BJ (cell line): ENCODE measurements at places on chromosomes 2 and 18. TPM values are rescaled to one million over a fixed set of nuclear protein-coding genes. Genes with fewer than 3 reads are reported as not detected.

DNA sequence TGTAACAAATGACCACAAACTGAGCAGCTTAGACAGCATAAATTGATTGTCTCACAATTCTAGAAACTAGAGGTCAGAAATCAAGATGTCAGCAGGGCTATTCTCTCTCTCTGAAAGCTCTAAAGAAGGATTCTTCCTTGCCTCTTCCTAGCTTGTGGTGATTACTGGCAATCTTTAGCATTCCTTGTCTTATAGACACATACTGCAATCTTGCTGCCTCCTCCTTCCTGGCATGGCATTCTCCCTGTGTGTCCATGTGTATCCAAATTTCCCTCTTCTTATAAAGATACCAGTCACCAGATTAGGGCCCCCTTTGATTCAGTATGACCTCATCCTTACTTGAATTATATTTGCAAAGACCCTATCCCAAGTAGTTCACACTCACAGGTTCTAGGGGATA, 2.3 kb downstream of the ASB3 start:
- no peak for DNase-seq

DNA sequence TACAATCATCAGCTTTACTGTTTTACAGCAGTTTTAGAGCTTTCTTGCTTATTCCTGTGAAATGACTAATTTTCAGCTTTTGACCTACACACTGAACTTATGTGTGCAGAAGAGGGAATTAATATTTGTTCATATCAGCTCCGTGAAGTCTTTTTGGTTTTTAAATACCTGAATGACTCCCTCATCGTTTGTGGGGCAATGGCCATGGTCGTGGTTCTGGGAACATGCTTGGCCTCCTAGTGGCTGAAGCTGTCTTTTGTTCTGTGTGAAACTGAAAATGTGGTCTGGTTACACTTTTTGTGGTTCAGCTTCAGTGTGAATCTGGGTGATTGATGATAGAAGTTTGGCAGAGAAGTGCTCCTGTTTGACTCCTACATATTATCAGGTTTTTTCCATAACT, 408.1 kb downstream of the THSD7B start:
- no peak for DNase-seq

- no peak for DNase-seq
Measured at GRCh38 chr2:62675062-62675461, 30.5 kb upstream of the EHBP1 start.

GRCh38 chr2:130346741-130347066, 4.0 kb downstream of the IMP4 start:
- DNase-seq, result no peak

- no peak for DNase-seq
Measured at GRCh38 chr2:148955798-148956197, 80.8 kb downstream of the KIF5C start.

- DNase-seq, result no peak
Measured at GRCh38 chr2:240603081-240603835, 16.7 kb downstream of the CAPN10 start.

- DNase-seq, result no peak
Measured at GRCh38 chr2:121955426-121955825, 200.0 kb downstream of the TSN start.

DNA sequence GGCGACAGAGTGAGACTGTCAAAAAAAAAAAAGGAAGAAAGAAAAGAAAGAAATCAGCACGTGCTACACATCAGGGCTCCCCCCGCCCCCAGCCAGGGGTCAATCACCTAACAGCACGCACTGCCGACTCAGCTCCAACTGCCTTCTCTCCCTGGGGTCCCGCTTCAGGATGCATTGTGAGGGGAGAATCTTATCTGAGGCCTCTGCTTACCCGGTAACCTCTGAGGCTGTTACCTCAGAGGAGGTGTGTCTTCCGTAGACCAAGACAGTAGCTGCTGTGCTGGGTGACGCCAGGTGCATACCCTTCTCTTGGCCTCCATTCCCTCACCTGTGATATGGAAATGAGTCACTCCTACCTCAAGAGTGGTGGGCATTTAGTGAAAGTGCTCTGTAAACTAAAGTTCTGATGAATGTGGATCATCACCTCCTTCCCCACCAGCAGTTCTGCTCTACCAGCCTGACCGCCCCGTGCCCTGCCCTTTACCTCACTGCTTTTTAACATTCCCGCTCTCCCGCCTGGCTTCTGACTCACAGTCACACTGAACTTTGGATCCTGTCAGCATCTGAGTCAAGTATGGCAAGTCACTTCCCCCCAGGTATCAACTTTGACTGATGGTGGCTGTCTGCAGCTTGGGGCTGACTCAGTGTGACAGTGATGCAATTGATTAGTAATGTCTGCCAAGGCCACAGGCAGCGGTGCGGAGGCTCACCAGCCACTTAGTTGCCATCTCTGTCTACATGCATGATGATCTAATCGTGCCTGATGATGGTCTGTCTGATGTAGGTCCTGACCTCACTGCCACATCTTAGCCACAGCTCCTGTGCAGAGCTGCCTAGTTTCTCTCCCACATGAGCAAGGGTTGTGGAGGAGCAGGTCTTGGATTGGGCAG, 20.1 kb downstream of the ARID5A start:
- no peak for DNase-seq

DNA sequence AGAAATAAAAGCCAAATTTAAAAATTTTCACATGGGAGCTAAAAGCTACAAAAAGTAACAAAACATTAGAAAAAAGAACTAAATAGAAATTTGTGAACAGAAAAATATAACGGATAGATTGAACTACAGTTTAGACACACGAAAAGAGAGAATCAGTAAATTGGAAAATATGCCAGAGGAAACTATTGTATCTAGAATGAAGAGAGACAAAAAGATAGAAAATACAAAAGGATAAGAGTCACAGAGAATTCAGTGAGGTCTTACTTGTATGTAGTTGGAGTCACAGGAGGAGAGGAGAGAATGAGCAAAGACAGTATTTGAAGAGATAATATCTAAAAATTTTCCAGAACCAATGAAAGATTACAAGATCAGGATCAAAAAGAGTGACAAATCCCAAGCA, 11.3 kb upstream of the MCFD2 start:
- DNase-seq, result no peak

DNA sequence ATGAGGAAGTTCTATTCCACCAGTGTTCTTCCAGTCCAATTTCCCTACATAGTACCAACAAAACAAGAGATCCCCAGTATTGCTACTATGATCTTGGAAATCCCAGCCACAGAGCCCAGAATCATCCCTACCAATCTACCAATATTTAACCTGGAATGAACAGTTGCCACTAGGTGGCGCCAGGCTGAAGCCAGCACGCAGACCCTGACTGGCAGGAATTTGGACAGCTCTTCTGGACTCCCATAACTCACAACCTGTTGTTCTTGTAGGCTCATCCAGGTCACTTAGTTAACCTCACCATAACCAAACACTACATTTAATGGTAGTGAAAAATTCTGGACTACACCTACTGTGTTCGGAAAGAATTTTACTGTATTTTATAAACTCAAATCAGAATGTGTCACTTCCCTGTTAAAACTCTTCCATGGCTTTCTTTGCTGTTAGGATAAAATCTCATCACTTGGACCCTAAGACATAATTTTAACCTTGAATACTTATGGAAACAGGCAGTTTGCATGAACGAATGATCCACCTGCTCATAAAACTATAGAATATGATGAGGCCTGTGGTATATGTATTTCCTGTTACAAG, 59.8 kb upstream of the SLC38A11 start:
- no peak for DNase-seq

DNA sequence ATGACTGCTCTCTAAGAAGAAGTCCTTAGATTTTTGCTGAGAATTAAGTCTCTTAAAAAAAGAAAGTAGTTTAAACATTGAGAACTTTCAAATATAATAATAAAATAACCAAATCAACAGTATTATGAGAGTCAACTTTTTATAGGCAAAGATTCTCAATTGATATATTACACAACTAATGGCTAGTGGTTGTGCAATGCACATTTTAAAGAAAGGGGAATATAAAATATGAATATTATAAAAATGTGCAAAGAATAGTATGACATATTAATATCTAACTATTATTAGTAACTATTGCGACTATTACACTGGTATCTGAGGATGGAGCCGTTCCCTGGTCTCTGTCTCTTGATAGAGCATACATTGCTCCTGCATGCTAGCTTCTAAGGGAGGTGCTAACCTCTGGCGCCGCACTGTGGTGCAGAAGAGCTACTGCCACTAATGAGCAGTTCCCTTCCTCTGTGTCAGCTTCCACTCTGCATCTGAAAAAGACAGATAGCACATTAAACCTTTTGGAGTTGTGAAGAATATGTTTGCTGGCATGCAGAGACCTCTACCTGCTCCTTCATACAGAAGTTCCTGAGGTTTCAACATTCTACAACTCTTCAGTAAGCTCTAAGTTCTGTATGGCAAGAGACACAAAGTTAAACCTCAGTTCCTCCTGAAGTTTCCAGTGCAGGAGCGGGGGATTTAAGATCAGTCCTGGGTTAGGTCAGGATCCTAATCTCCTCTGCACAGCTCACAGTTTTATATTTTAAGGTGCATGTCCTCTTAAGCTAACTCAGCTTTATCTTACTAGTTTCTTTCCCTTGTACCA, 3.5 kb upstream of the SLC9A2 start:
- DNase-seq, result no peak

DNA sequence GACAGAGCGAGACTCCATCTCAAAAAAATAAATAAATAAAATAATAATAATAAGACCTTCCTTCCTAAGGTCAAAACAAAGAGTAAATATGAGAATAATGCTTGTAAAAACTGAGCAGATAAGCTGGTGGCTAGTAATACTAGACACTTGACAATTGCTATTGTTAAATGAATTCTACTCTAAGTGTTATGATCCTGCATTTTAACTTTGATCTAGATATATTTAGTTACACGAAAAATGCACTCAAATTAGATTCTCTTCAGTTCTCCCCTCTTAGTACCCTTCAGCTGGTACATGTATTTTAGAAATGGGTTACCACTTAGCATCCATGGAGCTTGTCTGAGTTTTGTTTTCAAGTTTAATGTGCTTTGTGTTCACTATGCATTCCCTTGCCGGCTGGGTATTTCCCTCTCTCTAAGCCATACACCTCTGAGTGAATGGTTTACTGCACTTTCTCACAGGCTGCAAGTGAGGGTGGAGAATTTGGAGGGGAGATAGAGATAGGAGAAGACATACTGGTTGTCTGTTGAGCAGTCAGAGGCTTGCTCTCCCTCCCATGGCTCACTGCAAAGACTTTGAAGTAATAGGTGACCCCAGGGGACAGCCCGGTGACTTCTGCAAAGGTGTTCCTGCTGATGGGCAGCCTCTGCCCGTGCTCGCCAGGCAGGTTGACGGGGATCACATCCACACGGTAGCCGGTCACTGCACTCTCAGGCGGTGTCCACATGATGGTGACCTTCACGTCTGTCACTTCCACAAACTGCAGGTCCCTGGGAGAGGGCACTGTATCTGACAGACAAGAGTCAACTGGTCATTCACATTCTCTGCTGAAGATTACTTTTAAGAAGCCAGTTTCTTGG, 29.9 kb downstream of the FN1 start:
- DNase-seq, result no peak

DNA sequence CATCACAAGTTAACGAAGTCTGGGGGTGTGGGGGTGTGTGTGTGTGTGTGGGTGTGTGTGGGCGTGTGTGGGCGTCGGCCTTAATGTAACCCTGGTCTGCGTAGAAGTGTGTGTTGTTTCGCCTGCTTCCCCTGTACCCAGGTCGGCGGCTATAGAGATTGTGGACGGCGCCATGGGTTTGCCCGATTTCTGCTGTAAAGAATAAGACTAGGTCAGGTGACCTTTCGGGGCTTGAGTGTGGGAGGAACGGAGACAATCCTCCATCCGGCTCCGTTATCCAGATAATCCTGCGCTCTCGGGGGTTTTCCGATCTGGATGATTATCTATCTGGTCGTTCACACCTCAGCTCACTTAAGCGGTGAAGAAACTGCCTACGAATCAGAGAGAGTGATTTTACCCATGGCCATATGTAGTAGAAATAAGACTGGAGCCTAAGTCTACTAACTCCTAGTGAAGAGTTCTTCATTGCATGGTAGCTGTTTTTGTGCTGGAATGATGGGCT, 543 bp downstream of the HADHB start:
- DNase-seq, result no peak

- DNase-seq, result no peak
Measured at GRCh38 chr2:27162151-27163121, 13.6 kb downstream of the TCF23 start.

GRCh38 chr2:179985163-179985820, 21.8 kb downstream of the CWC22 start:
- no peak for DNase-seq

DNA sequence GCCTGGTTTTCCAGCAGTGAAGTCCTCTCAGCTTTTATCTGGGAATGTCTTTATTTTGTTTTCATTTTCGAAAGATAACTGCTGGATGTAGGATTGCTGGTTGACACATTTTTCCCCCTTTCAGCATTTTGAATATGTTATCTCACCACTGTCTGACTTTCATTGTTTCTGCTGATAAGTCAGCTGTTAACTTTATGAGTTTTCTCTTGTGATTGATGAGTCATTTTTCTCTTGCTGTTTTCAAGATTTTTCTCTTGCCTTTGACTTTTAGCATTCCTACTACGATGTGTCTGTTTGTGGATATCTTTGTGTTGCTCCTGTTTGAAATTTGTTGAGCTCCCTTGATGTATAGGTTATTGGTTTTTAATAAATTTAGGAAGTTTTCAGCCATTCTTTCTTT, 85.5 kb downstream of the AGPS start:
- no peak for DNase-seq

- DNase-seq, result no peak
Measured at GRCh38 chr18:13606604-13607254, 119.6 kb downstream of the FAM210A start.

DNA sequence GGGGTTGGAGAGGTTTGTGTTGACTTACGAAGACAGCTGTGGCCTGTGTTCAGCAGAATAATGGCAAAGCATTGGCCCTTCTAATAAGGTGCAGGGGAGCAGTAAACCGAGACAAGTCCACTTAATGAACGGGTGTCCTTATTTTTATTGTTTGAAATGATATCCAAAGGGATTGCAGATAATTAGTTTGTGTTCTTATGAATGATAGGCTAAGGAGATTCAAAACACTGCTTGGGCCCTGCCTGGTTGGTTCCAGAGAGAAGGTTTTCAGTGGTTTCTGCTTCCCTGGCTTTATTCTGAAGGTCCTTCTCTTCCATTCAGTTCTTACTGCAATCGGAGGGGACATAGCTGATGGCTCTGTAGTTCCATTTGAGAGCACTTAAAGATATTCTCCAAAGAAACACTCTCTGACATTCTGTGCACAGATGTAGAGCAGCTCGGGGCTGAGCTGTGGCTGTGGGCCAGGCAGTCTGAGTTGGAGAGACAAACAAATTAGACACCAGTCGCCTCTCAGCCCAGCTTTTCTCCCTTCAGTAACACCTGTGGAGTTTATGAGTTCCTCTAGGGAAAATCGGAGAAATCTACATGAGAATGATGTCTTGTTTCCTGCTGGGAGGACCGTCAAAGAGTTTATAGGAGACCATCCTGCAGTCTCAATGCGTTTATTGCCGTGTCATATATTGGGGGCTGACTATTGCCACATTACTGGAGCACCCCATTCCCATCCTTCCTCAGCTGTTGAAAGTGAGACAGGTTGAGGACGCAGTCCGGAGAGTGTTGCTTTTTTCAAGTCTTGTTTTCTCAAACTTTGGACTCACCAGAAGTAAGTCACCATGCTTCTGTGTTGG, 6.5 kb downstream of the GREB1 start:
- no peak for DNase-seq

The ANKRD30B gene
- polyA plus RNA-seq, result 0.05 TPM in 1 of 2 replicates, not detected in the other

The CHPF gene
- polyA plus RNA-seq, result 65.0 and 119 TPM in 2 replicates

The CLEC4F gene
- not detected in 2 replicates for polyA plus RNA-seq

The RFX8 gene
- polyA plus RNA-seq, result 1.7 and 2.1 TPM in 2 replicates

The GKN2 gene
- not detected in 2 replicates for polyA plus RNA-seq

The TTN gene
- not detected in 2 replicates for polyA plus RNA-seq

The ATP6V1C2 gene
- 0.04 and 0.12 TPM in 2 replicates for polyA plus RNA-seq

The GULP1 gene
- 31.0 and 53.5 TPM in 2 replicates for polyA plus RNA-seq

The PRSS56 gene
- not detected in 2 replicates for polyA plus RNA-seq

The SERPINB11 gene
- polyA plus RNA-seq, result not detected in 2 replicates

The OXER1 gene
- not detected in 2 replicates for polyA plus RNA-seq
